Brain pericyte (primary cell): ENCODE measurements at places on chromosomes 7 and 10.
A peak's percentile ranks its signal among the peaks of the same experiment; 100 is the strongest.

- no peak for DNase-seq
Observed at GRCh38 chr7:30984359-30985107, 20.8 kb downstream of the GHRHR start.

GRCh38 chr7:129841465-129841864 lies 111.3 kb downstream of the UBE2H start:
- no peak for DNase-seq

DNA sequence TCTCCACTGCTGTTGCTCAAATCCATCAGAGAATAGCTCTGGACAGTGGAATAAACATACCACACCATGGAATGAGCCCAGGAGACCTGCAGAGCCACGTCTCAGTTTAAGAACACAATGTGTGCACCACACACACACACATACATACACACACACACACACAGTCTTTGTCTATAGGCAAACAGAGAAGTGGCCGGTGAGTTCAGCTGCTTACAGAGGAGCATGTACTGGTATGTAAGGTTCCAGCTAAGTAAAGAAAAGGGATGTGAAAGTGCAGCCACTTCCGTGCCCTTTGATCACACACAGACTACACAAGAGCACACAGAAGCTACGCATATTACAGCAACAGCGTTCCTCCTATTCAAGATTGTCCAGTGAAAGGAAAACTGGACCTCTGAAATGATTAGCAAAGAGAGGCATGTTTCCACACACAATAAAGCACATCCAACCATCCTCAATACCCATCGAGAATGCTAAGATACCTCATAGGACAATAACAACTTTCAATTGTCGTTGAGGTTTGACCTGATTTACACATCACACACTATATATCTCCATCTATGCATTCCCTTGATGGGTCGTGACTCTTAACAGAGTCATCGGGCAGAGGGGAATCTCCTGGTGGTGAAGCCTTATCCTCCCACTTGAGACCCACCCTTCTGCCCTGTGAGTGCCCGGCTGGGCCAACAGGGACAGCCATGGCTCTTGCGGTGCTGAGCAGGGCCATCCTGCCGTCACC lies 23.6 kb downstream of the SLC35B4 start:
- DNase-seq: no peak

- no peak for DNase-seq
Observed at GRCh38 chr10:105185161-105185560, 544.1 kb downstream of the SORCS3 start.

DNA sequence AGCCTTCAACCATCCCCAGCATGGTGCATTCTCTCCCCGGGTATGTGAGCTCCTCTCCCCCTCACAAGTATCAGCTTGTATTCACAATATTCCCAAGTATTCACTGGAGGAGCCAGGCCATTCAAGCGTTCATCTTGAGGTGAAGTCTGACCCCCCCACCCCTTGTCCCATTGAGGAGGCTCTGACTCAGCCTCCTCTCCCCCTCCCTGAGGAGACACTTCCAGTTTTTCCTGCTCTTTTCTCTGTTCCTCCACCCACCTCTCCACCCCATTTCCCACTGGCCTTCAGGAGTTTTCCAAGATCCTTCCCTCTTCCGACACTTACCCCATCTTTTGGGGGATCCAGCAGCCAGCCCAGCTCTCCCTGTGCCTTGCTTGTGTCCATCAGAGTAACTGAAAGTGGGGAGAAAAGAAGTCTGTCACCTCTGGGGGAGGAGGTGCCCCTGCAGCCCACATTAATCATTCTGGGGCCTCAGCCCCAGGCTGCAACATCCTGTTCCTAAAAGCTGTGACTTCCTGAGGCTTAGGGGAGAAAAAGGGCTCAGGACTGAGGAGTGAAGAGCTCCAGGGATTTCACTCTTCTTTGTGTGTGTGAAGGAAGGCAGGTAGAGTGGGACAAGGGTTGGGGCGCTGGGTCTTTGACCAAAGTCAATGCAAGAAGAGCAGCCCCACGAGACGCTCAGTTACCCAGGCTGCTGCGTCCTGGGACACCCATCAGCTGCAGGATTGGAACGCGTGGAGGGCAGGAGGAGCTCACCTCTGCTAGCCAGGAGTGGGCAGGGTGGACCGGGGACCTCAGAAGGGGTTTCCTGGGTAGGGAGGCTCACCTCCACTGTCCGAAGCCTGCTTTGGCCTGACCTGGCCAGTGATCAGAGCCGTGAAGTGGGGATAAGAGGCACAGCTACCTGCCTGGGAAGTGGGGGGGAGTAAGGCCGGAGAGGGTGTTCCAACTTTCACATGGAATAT lies 1.1 kb downstream of the EPHA1 start:
- DNase-seq: no peak

GRCh38 chr7:1643270-1644092 lies 26.6 kb upstream of the ELFN1 start:
- DNase-seq: no peak

- DNase-seq: no peak
Observed at GRCh38 chr10:11002485-11002884, 15.2 kb upstream of the CELF2 start.

- DNase-seq: no peak
Observed at GRCh38 chr10:90920986-90921666, at the start of gene ANKRD1. Gene ANKRD1, minus strand, starts transcription at chr10:90921087. Its CDS starts 60 bp downstream, at chr10:90921027.

DNA sequence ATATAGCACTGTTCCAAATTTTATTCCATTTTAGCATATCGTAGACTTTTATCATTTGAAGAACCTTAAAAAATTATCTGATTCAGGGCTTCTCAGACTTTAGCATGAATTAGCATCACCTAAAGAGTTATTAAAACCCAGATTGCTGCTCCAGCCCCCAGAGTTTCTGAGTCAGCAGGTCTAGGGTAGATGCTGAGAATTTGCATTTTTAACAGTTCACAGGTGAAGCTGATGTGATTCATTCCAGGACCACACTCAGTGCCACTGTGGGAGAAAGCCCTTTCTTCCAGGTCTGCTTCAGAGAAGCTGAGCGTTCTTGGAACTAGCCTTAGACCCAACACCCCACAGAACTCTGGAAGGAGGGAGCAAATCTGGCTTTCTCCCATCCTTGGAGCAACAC lies 174.1 kb upstream of the YAE1 start:
- no peak for DNase-seq

- no peak for DNase-seq
Observed at GRCh38 chr10:111076191-111076681, 593 bp upstream of the ADRA2A start.

- DNase-seq: no peak
Observed at GRCh38 chr7:28418966-28419365, 6.6 kb downstream of the CREB5 start.

- no peak for DNase-seq
Observed at GRCh38 chr7:12809476-12809875, 122.0 kb downstream of the ARL4A start.

DNA sequence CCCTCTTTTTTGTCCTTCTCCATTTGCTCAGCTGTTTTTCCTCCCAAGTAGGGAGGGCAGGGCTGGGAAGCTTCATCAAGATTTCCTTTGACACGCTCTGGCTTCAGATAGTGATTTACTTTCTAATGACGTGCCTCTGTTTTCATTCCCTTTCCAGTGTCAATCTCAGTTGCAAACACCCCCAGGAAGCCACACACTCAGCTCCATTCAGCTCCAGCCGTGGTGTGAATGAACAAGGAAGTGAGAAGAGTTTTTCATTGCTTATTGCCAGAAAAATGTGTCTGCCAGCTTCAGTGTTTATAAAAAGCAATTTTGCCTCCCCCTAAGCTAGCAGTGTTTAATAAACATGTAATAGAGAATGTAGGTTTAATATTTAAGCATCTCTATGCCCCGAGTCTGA lies 108.7 kb upstream of the DPP6 start:
- DNase-seq: no peak

DNA sequence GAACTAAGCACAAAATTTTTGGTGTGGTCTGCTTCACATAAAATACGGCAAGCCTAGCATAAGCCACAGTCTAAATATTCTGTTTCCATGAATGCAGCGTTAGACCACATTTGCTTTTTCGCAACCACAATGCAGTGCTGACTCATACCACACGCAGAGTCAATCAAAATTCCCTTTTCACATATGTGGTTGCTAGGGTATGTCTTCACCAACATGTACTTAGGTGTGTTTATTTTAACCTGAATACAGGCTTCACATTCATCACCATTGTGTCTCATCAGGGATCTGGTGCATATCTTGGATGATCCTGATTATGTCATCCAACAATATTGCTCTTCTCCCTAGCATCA lies 90.8 kb downstream of the CHN2 start:
- peak; percentile 77 for DNase-seq

- no peak for DNase-seq
Observed at GRCh38 chr10:22693371-22693784, 21.0 kb downstream of the PIP4K2A start.

DNA sequence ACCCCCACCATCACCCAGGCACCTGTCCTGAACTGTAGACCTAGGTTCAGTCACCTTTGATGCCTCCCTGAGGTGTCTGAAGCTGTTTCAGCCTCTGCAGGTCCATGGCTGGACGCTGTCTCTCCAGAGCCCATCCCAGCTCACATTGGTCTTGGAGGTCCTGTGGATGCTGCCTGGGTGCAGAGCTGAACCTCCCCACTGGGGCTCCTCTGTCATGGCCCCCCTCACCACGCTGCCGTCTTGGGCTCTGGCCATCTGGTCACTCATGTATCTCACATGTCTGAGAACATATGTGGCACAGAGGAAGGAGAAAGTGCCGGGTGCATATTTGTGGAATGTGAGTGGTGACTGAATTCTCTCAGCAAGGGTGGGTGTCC lies 108.9 kb downstream of the NKX6-2 start:
- DNase-seq: no peak

DNA sequence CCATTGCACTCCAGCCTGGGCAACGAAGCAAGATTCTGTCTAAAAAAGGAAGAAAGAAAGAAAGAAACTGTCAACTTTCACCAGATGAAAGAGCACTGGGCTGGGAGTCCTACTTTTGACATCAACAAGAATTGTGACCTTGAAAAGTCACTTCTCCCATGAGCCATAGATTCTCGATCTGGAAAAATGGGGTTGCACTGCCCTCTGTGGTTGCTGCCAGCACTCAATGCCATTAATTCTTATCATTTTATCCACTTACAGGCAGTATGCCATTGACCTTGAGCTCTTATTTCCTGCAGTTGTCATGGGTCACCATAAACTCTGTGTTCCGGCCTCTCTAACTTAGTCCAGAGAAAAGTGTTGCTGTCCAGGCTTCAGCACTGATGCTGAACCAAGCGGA lies 137.2 kb downstream of the NOC3L start:
- DNase-seq: no peak

DNA sequence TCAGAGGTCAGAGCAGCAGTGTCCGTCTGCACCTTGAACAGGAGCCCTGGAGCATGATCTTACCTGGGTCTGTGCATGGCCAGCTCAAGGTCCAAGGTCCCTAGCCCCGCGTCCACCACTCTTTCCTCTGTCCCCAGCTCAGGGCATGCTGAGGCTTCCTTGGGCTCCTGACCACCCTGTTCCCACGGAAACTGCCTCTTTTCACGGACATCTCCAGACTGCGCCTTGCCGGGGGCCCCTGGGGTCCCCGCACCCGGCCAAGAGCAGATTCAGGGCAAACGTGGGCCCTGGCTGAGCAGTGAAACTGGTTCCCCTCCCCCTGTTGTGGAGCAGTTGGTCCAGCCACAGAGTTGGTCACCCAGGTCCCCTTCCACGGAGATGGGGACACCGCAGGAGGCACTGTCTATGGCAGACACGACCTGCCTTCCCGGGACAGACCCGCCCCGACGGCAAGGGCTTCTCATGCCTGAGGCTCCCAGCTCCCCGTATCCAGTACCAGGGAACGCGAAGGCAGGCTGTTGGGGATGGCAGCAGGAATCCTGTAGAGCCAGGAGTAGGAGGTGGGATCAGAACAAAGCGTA lies 217.4 kb upstream of the PPP2R2D start:
- no peak for DNase-seq

DNA sequence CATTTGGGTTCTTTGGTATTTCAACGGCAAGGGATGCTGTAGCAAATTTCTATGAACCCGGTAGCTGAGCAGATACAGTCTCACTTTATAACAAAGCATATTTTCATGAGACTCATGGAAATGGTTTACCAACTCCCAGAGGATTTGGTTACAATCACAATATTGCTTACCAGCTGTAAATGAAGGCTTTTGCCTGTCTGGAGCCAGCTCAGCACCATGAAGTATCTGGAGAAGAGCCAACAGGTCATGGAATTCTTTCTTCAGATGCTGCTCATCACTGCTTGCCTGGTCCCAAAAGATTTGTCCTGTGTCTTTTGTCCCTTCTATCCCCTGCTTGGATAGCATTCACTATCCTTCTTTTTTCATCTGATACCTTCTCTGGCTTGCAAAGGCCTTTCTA lies 316.9 kb upstream of the PHYHIPL start:
- DNase-seq: no peak

GRCh38 chr10:34885898-34886297 lies 70.8 kb upstream of the PARD3 start:
- no peak for DNase-seq

- DNase-seq: no peak
Observed at GRCh38 chr10:96271016-96271815, at the start of gene BLNK. Gene BLNK, minus strand, starts transcription at chr10:96271569. Its CDS starts 171 bp downstream, at chr10:96271398.

- no peak for DNase-seq
Observed at GRCh38 chr10:129786216-129786615, 177.9 kb downstream of the EBF3 start.

GRCh38 chr10:28459453-28460144 lies 73.3 kb upstream of the WAC start:
- no peak for DNase-seq

DNA sequence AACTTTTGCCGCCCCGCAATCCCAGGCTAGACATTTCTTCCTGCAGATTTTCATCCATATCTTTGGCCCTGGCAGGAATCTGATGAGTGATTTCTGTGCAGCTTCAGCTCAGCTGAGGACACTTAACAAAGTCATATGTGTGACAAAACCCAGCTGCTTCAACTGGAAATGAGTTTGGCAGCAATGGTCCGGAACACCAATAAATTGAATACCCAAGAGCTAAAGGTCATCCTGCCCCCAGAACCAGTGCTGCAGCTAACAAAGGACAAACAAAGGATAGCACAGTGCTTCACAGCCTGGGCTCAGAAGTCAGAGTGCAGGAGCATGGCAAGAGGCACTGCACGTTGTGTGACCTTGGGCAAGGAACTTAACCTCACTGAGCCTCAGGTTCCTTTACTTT lies 40.0 kb upstream of the TRIL start:
- DNase-seq: no peak

DNA sequence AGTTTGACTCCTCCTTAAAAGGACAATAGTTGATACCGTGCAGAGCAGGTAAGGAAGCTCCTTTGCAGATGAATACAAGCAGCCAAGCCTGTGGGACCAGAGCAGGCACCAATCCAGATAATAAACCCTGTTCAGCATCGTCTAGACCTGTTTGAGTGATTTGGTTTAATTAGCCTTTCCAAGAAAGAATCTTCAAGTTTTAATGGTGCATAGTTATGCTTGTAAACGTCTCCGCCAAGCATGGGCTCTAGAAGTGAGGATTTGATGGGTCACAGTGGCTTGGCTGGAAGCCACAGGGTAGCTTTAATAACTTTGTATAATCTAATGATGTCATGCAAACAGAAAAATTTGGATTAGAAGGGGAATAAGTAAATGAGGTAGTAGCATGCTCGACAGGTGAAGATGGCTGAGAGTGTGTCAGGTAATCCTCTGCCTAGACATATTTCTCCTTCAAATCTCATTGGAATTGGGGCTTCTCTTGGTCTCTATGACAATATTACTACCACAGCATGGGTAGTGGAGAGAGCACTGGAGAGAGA lies 188.4 kb downstream of the DYNC1I1 start:
- no peak for DNase-seq

DNA sequence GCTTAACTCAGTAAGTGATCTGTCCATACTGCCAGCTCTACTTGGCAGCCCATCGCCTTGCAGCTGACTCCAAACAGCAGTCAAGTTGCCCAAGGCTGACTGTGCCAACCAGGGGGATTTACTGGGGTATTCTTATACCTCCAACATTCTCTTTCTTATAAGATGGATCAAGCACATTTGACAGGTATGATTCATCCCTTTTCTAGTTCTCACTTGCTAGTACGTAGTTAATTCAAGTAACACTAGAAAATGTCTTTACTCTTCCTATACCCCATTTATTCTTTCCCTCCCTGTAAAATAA lies 77.0 kb downstream of the SLC25A13 start:
- DNase-seq: no peak
